Heart left ventricle (tissue), 16 donors: ENCODE measurements at places on chromosomes 6 and 20.

GRCh38 chr6:52662031-52662430, 8.9 kb upstream of the TMEM14A start:
- no peak for DNase-seq

DNA sequence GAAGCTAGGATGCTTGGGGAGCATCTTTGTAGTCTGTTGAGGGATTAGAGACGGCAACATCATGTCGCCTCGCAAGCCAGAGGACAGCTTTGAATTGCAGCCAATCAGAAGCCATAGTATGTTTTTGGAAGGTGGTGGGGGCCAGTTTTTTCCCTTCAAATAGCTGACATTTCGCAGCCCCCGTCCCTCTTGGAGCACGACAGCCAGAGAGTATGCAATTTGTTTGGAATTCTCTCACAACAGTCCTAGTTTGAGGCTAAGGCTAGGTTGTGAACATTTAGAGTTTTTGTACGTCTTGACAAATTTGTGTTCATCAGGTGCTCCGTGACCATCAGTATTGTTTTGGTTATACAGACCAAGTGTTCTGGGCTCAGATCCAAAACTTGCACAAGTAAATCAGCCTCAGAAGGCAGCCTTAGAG, 83.3 kb downstream of the PLCB1 start:
- DNase-seq = no peak

DNA sequence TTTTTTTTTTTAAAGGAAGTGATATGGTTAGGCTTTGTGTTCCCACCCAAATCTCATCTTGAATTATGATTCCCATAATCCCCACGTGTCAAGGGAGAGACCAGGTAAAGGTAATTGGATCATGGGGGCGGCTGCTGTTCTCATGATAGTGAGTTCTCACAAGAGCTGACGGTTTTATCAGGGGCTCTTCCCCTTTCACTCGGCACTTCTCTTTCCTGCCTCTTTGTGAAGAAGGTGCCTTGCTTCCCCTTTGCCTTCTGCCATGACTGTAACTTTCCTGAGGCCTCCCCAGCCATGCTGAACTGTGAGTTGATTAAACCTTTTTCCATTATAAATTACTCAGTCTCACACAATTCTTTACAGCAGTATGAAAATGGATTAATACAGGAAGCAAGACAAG, 64.3 kb downstream of the ZFP64 start:
- DNase-seq = no peak

DNA sequence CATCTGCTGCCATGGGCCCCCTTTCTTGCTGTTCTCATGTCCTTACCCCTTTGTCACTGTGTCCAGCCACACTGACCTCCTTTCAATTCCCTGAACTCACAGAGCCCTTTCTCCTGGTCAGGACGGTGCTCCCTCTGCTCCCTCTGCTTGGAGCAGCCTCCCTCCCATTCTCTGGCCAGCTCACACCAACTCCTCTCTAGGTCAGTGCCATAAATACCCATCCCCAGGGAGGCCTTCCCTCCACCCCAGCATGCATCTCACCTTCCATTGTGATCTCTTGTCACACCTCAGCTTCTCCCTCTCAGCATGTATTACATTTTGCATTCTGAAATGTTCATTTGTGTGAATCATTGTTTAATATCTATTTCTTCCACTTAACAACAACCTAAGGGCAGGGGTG, 86.4 kb upstream of the PRND start:
- no peak for DNase-seq

GRCh38 chr6:33815854-33816253, 12.1 kb upstream of the MLN start:
- DNase-seq = no peak

GRCh38 chr6:143775336-143775735, 67.8 kb upstream of the LTV1 start:
- DNase-seq = no peak

DNA sequence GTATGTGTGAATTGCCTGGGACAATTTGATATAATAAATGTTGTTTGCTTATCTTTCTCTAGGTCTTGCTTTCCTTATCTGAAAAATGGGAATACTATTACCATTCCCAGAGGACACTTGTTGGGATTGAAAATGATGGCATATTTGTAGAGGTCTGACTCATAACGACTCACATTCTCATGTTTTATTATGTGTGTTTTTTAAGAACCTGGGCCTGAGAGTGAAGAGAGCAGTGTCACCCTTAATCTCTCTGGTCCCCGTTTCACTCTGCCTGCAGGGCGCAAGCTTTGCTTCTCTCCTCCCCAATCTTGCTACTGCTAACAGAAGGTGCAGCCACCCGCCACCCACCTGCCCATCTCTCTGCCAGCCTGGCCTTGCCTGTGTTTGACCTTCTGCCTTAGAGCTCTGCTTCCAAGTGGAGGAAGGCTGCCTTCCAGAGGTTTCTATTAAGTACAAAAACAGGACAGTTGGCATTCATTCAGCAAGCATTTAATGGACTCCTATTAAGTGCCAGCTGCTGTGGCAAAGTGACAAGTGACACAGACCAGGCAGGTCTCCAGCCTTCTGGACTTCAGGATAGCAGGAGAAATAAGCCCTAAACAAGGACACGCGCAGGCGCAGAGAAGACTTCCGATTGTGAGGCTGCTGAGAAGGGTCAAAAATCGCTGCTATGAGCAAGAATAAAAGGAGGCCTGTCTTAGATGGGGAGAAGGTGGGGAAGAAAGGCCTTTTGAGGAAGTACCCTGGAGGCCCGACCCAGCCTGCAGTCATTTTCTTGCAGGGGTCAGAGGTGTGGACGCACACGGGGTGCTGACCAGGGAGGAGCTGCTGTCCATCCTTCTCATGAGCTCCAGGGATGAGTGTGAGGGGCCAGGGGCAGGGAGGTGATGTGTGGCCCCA, 112.5 kb downstream of the JPH2 start:
- peak; percentile 87 for DNase-seq

DNA sequence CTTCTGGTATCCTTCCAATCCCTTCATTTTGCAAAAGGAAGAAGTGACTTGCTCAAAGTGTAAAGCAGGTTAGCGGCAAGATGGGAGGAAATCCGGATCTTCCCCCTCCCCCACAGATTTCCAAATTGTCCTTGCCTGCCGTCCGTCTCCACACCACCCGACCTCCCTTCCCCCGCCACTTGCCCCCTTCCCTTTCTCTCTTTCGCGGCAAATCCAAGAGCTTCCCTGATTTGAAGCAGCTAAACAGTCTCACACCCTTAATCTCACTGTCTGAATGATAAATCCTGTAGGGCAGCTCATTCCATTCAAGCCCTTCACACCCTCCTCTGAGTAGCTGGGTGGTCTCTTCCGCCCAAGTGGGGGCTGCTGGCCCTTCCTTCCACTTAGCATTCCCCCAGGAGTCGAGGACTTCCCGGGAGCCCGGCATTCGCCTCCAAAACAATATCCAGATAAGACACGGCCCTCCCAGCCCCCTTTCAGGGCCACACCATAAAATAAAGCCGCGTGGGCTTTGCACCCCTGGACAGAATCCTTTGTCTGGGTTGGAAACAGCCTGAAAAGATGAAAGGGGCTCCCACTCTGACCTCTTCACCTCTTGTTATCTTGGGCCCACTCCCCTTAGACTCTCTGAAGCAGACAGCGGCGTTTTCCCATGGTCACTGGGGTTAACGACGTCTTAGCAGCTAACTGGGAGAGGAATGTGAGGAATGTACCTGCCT, 44.0 kb upstream of the PIM1 start:
- no peak for DNase-seq

DNA sequence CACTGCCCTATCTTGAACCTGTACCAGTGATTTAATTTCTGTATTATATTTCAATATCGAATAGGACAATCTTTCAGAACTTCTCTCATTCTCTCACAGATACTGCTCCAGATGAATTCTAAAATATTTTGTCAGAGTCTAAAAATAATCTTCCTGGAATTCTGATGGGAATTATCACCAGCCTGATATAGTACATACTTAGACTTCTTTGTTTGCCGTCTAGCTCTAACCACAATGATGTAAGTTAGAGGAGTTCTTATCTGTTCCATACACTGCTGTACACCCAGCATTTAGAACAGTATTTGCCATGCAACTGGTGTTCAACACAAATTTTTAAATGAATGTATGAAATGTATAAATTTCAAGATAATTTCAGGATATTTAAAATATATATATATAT, 1.3 kb upstream of the HUS1B start:
- no peak for DNase-seq

GRCh38 chr20:48759631-48760245, 68.1 kb downstream of the PREX1 start:
- DNase-seq = no peak

- DNase-seq = no peak
Measured at GRCh38 chr20:54002741-54003140, 67.7 kb downstream of the BCAS1 start.

DNA sequence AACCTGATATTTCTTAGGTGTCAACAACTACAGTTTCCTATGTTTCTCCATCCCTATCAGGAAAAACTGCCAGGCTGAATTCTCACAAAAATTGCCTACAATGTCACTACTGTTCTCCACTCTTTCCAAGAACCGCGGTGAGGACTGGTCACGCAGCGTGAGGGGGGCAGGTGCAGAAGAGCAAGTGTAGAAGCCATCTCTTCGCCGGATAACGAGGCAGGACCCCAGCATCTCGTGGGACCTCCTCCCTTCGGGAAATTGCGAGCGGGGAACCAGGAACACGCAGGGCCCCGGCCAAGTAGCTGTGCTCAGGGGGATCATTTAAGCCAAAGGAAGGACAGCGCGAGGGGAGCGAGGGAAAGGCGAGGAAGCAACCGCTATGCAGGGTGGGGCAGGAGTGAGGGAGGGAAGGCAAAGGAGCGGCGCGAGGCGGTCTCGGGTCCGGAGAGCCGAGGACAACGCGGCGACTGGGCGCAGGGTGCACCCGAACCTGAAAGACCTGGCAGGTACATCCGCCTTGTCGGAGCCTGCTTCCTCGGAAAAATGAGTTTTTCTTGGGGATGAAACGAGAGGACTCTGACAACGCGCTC, 559 bp downstream of the APMAP start:
- DNase-seq = no peak

- no peak for DNase-seq
Measured at GRCh38 chr20:63333241-63333836, 27.8 kb downstream of the CHRNA4 start.

DNA sequence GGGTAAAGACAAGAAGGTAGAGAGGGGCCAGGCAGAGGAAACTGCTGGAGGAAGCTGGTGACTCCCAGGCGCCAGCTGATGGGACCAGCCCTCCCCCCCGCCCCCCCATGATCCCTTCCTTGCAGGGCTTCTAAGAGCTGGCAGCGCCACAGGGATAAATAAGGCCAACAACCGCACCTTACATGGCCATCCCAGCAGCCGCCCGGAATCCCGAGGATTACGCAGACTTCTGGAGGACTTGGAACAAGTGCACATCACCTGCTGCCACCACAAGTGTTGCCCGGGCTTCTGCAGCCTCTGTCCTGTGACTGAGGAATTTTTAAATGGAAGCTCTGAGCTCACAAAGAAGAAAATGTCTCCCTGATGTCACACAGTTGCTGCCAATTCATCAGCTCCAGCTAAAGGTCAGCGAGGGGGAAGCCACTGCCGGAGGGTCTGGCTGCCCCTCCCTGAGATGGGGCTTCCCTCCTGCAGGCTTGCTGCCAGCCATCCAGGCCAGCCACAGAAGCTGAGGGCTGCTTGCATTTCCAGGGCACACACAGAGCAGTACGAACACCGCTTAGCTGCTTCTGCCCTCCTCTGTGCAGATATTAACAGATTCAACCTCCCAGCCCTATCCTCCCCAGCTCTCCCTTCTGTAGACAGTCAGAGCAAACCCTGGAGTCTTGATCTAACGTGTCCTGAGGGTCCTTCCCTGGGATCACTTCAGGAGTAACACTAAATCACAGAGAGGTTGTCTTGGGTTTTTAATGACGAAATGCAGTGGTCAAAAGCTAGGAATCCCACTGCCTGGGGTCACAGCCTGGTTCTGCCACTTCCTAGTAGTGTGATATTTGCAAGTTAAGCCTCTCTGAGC, 38.6 kb upstream of the PIM1 start:
- DNase-seq = peak; percentile 82

DNA sequence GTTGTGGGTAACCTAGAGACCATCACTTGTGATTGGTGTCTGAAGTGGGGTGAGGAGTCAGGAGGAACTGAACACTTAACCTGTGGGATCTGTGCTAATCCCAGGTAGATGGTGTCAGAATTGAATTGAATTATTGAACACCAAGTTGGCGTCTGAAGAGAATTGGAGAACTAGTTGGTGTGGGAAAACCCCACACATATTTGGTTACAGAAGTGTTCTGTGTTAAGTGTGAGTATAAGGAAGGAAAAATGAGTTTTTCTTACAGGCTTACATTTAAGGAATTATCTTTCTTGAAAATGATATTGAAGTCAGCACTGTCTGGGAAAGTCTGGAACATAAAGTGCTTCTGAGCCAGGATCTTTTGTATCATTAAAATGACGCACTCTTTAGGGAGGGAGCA, 182.9 kb upstream of the ECI2 start:
- no peak for DNase-seq

GRCh38 chr6:117346142-117346930, 79.4 kb downstream of the ROS1 start:
- no peak for DNase-seq

- no peak for DNase-seq
Measured at GRCh38 chr20:12911372-12911771, 97.4 kb upstream of the SPTLC3 start.

GRCh38 chr20:10636326-10636818, 37.4 kb downstream of the JAG1 start:
- DNase-seq = no peak

DNA sequence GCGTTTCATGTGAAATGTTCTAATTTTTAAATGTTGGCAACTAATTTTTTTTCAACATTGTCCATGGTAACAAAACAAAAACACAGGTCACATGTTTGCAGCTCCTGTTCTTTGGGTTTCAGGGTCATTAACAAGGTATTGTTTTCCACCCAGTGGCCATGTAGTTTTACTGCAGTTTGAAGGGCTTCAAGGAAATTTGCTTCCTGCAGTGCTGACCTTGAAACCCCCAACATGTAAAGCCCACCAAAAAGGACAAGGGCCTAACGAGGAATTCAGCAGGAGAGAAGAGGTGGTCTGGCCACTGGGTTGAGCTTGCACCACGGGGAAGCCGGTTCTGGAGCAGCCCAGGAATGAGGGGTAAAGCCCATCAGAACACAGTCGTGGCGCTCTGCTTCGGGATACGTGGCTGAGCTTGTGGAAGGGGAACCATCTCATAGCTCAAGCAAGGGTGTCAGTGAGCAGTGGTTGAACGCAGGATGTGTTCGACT, 13.9 kb upstream of the KLHL31 start:
- DNase-seq = no peak

DNA sequence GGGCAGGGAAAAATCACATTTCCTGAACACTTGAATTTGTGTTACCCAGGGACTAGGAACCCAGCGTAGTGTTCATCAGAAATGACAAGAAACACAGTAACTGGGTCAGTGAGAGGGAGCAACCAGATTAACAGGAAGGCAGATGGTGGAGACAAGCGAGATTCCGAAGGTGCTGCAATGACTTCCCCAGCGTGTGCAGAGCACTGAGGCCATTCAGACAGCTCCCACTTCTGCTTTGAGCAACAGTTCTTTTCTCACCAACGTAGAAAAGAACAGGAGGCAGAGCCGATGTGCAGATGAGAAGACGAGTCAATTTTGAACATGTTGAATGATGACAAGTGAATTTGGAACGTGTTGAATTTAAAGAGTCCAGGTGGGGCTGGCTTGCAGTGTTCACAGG, 63.1 kb upstream of the IFNGR1 start:
- no peak for DNase-seq

- DNase-seq = no peak
Measured at GRCh38 chr6:86856937-86857563, 80.3 kb upstream of the HTR1E start.

GRCh38 chr6:63305277-63305676, 14.5 kb downstream of the LGSN start:
- no peak for DNase-seq

GRCh38 chr20:45780159-45780558, 11.5 kb downstream of the WFDC3 start:
- DNase-seq = no peak

- no peak for DNase-seq
Measured at GRCh38 chr6:41943456-41943855, 1.8 kb upstream of the CCND3 start.
